ENCODE measurements at places on chromosomes 7 and 10.

GRCh38 chr7:3092468-3092867 lies 48.8 kb upstream of the CARD11 start:
- peak; percentile 57 for DNase-seq

DNA sequence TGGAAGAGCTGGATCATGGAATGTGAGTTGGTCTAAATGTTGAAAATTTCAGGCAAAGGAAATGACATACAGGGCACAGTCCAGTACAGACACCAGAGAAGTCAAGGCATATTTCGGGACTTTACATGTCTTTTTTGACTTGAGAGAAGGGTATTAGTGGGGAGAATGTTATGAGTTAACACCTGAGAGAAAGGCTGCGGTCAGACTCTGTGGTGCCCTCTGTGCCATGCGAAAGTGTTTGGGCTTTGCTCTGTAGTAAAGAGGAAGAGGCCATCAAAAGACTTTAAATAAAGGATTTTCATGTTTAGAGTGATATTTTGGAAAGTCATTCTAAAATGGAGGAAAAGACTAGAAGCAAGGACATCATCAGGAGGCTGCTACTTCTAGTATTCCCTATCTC lies 607.4 kb downstream of the CCSER2 start:
- DNase-seq = no peak

DNA sequence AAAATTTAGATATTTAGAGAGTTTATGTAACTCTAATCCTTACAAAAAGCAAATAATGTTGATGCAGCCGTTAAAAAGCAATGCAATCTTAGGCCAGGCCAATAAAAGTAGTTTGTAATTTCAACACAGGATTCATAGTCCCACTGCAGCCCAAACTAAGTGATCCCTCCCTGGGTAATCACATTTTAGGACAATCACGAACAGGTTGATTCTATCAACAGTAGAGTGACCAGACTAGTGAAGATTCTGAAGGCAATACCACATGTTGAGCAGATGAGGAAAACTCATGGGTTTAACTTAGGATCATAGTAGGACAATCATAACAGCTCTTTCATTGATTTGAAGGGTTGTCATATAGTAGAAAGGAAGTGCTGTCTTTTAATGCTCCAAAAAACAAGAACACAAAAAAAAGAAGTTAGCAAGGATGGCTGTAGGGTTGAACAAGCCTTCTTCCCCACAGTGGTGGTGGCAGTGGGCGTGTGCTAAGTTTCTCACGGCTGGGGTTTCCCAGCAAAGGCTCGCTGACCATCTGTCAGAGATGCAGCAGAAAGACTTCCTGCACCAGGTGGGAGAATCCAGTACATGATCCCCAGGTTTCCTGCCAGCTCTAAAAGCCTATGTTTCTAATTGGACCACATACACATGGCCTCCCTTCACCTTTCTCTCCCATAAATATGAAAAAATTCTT lies 212.2 kb downstream of the CHRM2 start:
- no peak for DNase-seq

DNA sequence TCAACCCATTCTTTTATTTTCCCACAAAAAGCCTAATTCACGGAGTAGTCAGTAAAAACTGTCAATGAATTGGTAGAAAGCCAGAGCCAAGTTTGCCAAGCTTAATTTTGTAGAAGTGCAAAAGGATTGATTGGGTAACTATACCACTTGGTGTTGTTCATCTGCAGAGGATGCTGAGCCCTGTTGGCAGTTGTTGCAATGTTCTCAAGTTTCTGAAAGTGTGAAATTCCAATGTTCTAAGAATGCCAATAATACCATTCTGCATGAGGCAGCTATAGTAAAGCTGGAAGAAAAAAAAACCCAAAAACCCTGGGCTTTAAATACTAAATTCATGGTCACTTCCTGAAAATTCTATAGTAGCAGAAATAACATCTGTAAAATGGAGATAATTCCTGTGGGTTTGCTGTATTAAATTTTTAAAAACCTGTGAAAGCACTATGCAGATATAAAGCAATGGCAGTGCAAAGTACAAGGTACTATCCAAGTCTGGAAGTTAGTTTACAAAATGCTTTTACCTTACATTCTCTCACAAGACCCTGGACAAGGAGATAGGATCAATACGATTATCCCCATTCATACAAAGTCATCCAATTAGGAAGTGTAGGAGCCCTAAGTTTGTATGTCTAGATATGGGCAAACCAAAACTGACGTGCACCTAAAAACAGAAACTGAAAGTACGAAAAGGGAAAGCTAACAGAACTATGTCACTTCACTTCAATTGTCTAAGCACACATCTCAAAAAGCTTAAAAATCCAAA lies 6.0 kb upstream of the PON1 start:
- DNase-seq = no peak

DNA sequence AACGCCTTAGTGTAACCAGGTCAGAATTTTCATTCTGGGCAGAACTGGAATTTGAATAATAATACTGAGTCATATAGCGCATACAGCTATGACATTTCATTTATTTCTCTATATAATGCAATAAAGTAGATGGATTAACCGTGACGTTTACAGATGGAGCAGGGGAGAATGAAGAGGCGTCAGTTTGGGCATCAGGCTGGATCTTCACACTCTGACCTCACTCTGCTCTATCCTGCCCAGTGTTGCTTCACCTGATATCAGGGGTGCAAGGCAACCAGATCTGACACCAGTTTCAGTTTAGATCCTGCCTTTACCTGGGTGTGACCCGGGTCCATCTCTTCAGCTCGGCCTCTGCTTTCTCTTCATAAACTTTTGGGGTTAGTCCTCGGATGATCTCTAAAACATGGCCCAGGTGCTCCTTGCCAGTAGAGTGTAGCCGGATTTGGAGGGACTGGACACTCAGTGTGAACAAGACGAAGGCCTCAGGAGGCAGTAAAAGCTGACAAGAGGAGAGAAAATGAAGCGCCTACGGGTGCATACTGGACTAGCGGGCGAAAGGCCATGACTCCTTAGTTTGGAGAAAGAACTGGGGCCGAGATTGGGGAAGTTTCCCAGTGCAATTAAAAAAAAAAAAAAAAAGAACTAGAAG lies 1.4 kb upstream of the ZYX start:
- no peak for DNase-seq
